Fibroblast of skin of right biceps (primary cell): ENCODE measurements at places on chromosomes 2 and 18.

DNA sequence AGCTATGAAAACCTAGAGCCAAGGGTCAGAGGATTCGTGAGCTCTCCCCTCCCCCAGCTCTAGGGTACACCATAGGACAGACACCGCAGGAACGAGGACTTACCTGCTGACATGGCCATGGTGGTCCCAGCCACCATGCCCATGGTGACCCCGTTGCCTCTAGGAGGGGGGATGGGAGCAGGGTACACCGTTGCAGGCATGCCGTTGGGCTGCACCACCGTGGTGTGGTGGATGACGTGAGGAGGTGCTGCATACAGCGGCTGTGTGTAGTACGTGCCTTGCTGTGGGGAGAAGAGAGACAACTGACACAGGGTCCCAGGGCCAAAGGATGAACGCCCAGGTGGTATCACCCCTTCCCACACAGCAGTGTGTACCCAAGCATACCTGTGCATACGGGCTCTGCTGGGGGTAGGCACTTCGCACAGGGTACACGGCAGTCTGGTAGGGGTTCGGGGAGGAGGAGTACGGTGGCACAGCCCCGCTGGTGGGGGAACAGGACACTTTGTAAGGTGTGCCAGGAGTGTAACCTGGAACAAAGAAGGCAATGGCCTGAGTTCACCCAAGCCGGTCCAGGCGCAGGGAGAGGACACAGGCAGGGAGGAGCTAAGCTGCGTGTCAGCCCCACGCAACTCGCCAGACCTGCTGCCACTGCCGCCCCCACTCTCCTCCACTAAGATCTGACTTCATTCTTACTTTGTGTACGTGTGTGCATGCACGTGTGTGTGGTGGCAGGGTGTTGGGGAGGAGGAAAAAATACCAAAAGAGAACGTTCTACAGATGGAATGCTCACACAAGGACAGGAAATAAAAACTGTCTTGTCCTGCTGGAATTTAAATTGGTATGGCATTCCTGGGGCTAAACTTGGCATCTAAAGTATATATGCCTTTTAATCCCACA, 37.8 kb downstream of the FAM168B start:
- peak; percentile 78 for DNase-seq

DNA sequence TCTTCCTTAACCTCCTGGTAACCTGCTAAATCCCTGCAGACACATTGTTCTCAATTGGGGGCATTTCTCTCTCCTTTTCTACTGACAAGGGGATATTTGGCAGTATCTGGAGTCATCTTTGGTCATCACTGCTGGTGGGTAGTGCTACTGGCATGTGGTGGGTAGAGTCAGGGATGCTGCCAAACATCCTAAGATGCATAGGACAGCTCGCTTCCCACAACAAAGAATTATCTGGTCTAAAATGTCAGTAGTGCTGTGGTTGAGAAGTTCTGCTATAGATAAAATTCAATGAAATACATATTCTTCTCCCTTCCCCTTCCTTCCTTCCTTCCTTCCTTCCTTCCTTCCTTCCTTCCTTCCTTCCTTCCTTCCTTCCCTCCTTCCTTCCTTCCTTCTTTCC, 18.7 kb upstream of the LHCGR start:
- no peak for DNase-seq

DNA sequence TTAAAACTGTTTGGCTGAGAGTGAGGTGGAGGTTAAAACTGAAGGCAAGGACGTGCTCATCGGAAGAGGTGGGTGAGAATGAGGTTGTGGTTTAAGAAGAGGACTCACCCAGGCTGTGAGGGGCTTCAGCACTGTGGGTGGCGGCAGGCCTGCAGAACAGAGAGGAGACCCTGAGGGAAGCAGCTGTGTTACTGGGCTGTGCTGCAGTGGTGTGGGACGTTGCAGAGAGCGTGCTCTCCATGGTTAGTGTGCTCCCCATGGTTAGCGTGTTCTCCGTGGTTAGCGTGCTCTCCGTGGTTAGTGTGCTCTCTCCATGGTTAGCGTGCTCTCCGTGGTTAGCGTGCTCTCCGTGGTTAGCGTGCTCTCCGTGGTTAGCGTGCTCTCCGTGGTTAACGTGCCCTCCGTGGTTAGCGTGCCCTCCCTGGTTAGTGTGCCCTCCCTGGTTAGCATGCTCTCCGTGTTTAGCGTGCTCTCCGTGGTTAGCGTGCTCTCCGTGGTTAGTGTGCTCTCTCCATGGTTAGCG, 68.5 kb upstream of the NFATC1 start:
- no peak for DNase-seq

DNA sequence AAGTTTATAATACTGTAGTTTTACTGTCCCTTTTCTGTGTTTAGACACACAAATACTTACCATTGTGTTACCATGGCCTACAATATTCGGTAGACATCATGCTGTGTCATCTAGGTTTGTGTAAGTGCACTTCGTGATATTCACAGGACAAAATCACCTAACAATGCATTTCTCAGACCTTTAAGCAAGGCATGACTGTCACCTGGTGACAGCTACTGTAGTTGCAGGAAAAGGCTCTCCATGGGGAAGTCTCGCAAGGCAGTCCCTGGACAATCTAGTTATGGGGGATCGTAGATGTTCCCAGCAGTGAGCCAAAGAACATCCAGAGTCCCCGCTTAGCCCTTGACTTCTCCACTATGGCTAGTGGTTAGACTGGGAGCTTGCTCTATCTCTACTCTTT, 73.1 kb downstream of the EIF2AK3 start:
- DNase-seq: no peak

DNA sequence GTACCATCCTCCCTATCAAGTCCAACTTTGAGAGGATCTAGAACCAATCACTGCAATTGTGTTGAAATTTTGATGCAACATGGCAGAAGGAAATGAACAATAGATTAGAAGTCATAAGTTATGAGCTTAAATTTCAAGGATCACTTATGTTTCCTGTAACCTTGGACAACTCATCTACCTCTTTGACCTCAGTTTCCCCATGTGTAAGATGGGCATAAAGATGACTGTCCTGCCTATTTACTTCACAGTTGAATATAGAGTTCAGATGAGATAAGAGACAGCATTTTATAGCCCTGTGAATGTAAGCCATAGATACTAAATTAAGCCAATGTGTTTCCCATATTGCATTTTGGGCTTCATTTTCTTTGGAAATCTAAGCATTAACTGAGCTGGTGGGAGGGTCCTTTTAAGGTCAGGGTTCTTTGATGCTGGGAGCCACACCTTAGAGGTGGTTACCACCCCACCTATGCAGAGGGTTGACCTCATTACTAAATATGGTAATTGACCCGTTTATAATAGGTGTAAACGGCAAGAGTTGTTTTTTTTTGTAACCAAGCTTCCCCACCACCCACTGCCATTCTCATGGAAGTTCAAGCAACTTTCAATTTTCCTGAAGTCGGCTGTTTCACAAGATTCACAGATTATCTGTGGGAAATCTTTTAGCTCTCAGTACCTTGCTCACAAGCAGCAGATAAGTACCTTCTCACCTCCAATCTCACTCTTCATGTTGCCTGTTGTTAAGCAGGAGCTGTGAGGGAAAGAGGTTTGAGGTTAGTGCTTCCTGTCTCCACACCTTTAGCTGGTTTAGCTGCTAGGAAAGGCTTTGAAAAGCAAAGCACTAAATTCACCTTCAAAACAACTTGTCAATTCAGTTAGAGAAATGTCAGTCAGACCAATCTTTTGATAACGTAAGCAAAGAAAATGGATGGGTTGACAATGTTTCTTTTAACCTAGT, 13.3 kb downstream of the CD28 start:
- DNase-seq: no peak
